NCI-H510A (cell line): ENCODE measurements at places on chromosomes 5 and 9.

- no peak for DNase-seq
Observed at GRCh38 chr5:107169867-107170266, 500.9 kb downstream of the EFNA5 start.

DNA sequence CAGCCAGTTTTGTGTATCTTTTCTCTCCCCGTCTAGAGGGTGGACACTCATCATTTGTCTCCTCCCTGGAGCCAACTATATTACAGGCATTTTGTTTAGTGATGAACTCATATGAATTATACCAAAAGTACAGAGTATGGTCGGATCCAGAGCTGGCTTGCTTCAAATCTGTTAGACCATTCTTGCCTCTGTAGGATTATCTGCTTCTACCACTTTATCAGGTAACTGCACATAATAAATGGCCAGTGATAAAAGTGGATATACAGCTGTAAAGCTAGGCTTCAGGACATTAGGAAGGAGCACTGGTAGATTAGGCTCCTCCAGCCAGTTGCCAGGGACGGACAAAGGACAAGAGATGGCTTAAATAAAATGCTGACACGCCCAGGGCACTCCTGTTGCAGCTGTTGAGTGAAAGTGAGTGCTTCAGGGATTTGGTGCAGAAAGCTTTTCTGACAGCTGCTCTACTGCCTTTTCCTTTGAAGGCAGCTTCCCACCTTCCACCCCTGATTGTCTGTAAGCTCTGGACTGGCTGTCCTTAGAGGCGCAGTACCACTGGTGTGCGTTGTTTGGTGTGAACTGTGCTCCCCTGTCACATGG lies 259.2 kb downstream of the PDZD2 start:
- DNase-seq: no peak

DNA sequence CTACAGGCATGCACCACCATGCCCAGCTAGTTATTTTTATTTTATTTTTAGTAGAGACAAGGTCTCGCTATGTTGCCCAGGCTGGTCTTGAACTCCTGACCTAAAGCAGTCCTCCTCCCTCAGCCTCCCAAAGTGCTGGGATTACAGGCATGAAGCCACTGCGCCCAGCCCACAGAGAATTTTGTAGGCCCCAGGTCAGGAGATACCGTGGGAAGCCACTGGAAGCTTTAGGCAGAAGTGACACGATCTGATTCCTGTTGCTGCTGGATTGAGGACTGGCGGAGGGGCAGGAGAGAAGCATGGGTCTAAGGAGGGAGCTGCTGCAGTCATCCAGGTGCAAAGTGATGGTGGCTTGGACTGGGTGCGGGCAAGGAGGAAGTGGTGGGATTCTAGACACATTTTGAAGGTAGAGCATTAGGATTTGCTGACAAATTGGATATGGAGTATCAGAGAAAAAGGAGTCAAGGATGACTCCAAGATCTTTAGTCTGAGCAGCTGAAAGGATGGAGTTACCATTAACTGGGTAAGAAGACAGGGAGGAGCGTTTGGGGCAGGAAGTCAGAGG lies 20.7 kb downstream of the TCF7 start:
- no peak for DNase-seq

DNA sequence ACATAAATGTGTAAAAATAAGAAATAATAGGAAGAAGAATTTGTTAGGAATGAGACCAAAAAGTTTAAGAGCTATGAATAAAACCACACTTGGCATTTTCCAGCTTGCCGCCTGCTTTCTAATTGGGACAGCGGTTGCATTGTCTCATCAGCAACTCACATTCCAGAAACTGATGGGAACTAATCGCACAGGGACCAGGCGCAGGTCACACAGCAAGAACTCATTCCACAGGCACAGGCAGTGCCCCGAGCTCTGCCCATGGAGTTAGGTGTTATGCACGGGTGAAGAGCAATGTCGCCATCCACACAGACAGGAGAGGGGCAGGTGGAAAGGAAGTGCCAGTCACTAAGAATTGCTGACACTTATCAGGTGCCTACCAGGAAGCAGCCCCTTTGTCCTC lies 279.9 kb downstream of the NSG2 start:
- DNase-seq: no peak

GRCh38 chr5:67082941-67083340 lies 113.7 kb downstream of the CD180 start:
- no peak for DNase-seq

GRCh38 chr9:131505012-131505411 lies 2.3 kb downstream of the POMT1 start:
- no peak for DNase-seq

GRCh38 chr5:105872569-105873270 lies 1798.0 kb downstream of the EFNA5 start:
- DNase-seq: no peak

DNA sequence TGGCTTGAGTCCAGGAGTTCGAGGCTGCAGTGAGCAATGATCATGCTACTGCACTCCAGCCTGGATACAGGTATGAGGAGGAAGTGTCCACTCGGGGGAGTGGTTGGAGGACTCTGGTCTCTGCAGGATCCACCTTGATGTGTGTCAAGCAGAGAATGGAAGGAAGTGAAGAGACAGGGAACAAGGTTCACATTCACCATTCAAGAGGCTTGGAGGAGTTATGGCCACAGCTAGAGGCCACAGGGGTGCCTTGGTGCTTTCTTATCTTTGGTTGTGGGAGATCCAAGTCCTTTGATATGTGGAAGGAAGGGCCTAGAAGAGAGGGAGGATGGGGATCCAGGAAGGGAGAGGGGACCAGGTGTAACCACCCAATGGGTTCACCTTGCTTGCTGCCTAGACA lies 5.4 kb upstream of the CERCAM start:
- DNase-seq: no peak

DNA sequence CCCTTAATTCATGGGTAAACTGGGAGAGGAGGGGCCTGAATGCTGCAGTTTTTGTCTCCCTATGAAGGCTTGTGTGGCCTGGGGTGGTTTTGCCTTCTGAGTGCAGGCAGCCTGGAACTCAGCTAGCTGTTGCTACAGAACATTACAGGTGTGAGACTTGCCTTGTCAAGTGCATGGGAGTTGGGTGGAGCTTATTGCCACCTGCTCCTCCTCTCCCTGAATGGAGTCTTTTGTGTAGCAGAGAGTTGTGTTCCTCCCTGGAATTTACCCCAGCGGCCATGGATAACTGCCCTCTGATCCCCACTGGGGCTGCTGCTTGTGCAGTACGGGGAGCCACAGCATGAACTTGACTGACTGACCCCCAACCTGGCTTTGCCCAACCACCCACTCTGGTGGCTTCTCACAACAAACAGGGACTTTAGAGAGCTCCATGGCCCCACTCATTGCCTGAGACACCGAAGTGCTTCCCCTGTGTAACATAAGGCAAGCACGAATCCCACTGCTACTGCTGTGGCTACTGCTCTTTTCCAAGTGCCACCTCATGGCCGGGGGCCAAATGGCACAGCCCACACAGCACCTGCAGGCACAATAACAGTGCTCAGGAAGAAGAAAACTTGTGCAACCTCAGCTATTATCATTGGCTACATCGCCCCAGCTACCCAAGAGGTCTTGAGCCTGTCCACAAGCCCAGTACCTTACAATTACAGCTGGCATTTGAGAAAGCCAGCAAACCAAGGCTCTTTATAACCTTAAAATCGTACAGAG lies 942.9 kb downstream of the CDH18 start:
- DNase-seq: no peak

DNA sequence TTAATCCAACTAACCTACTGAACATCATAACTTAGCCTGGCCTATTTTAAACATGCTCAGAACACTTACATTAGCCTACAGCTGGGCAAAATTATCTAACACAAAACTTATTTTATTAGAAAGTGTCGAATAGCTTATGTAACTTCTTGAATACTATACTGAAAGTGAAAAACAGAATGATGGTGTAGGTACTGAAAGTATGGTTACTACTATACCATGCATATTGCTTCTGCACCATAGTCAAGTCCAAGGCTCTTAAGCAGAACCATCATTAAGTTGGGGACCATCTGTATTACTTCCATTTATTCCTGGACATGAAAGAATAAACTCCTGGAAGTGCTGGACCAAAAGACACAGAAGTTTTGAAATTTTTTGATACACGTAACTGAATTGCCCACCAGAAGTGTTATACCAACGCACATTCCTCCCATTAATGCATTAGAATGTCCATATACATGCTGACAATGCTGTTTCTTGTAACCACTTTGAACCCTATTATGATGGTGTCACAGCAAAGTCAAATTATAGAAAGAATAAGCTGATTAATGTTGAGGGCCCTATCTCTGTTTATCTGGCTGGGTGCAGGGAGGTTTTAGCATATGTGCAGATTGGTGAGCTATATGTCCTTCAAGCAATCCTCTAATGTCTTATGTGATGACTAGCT lies 375.7 kb downstream of the ACTL7B start:
- no peak for DNase-seq

DNA sequence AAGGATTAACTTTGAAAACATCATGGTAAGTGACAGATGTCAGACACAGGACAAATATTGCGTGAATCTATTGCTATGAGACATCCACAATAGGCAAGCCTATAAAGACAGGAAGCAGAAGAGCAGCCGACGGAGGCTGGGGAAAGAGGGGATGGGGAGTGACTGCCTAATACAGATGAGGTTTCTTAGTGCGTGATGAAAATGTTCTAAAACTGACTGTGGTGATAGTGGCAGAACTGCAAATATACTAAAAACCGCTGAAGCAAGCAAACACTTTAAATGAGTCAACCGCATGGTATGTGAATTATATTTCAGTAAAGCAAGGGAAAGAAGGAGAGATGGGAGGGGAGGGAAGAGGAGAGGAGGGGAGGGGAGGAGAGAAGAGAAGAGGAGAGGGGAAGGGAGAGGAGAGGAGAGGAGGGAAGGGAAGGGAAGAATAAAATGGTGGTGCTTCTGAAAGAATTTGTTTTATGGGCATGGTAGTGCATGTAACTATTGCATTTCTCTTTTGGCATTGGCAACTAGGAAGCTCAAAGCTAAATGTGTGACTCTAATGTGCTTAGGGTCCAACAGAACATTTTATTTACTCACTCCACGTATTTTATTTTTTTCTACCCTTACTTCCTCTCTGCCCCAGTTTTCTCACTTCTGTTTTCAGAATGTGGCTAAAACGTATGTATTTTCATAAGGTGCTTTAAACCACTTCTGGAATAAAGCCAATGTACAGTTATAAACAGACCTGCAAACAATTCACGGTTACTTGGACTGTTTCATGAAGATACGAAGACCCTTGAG lies 21.3 kb downstream of the AKNA start:
- DNase-seq: no peak

GRCh38 chr5:112059579-112060135 lies 302.7 kb upstream of the NREP start:
- no peak for DNase-seq

- DNase-seq: peak; percentile 81
Observed at GRCh38 chr5:177455661-177456590, 9.3 kb downstream of the PRR7 start.

DNA sequence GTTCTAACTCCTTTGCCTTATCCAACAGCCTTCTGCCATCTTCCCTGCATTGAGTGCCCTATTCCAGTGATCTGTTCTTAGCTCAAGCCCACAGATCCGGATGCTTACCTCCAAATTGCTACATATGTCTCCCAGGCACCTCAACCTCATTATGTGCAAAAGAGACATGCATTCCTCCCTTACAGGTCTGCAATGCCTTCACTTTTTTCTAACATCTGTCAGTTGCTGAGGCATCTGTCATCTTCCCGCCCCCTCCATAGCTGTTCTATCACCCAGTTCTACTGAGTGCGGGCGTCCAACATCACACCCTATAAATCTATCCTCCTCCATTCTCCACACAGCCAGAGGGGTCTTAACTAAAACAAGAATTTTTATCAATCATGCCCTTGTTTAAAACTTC lies 20.1 kb downstream of the NMRK1 start:
- DNase-seq: no peak

- no peak for DNase-seq
Observed at GRCh38 chr5:127957183-127957582, 126.4 kb upstream of the SLC12A2 start.

DNA sequence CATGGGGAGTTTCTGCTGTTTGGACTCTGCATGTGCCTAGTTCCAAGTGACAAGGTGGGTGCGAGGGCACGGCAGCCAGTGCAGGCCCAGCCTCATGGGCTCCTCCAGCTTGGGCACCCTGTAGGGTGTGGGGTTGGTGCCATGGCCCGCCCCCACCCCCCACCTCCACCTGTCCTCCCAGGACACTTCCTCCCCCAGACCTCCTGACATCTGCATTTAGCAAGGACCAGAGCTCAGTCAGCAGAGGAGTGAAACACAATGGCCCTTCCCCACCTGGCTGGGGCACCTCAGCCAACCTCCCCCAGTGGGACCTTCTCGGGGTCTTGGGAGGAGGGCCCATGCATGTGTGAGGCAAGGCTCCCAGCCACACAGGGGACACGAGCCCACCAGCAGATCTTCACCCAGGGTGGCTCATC lies 1.9 kb upstream of the NKD2 start:
- no peak for DNase-seq

DNA sequence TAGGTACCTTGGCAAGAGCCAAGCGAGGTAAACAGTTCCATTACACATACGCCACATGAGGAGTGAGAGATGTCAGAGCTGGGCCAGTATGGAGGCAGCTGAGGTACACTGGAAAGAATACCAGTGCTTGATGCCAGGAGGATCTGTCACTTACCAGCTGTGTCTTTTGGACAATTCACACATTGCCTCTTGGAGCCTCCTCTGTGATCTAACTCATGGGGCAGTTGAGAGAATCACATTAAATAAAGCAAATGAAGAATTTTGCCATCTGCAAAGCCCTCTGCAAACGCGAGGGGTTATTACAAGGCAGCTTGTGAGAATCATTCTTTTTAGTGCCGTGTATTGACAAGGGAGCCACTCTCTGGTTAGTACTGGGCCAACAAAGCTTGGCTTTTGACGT lies 429.7 kb upstream of the KLF4 start:
- no peak for DNase-seq

GRCh38 chr5:99605904-99606303 lies 677.1 kb upstream of the CHD1 start:
- no peak for DNase-seq

DNA sequence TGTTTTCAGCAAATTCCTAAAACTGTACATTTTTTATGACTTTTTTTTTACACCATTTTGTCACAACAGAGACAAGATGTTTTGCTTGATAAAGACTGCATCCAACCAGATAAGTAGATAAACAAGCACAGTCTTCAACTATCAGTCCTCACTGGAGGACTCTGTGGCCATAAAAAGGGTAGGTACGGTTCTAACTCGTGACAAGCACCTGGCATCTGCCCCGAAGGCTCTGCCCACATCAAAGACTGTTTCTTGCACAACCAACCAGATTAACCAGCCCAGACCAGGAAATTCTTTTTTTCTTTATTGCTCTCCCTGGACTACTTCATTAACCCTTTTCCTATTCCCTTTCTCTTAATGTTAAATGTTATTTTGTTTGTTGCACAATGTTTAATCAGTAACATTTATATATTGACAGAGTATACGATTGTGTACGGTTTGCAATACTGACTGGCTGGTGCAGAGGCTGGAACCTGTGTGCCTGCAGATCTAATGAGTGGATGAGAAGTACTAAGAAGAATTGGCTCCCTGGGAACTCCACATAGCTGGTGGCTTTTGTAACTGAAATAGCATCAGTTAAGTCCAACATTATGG lies 74.1 kb downstream of the SERINC5 start:
- DNase-seq: peak; percentile 68
